ENCODE measurements at places on chromosomes 3 and 15.

DNA sequence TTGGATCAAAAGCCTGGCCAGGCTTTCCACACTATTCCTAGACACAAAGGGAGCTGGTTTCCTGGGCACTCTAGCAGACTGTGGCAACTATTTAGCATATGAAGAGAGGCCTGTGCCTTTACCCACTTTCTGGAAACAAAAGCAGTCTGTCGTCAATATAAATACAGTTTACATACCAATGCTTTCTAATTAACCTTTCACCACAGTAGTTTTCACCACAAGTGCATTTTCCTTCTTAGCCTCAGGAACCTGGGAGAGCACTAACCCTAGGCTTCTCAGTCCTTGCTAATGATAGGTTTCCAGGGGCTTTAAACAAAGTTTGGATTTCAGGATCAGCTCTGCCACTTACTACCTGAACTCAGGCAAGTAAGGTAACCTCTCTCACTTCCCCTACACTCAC lies 499.1 kb downstream of the MAGI1 start:
- no peak for DNase-seq

DNA sequence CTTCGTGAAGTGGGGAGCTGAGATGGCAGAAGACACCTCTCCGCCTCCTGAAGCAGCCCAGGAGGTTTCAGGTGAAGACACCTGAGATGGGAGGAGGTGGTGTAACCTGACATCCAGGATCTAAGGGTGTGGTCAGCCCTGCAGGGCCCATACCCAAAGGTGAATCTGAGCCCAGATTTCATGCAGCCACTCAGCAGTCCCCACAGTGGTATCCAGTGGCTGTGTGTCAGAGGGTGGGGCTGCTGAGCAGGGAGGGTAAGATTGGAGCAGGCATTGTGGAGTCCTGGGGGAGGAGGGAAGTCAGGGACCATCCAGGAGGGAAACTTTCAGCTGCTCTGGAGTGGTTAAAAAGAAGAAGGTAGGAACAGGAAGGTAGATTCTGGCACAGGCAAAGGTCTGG lies 46.0 kb upstream of the SMAD6 start:
- DNase-seq, result no peak

DNA sequence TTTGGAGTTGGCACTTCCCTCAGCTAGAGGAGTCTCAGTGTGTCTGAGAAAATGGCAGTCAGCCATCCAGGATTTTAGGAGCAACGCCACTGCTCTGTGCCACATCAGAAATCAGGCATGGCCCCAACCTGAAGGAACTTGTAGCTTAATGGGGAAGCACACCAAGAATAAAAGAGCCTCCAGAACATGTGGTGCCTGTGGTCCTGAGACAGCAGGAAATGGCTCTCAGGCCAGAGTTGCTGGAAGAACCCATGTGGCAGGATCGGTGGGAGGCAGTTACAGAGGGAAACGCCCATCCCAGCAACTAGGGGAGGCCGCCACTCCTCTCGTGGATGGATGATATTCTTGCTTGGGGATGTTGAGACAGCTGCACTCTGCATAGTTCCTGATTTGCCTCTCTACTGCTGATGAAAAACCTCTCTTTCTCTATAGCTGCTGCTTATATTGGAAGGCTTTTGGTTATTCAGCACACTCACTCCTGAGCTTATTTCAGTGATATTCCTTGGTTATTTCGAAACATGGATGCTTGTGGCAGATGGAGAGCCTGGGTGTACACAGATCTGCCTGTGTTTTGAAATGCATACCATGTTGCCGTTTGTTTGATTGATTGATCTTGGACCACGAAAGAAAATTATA lies 52.4 kb downstream of the KLHL25 start:
- DNase-seq, result no peak

DNA sequence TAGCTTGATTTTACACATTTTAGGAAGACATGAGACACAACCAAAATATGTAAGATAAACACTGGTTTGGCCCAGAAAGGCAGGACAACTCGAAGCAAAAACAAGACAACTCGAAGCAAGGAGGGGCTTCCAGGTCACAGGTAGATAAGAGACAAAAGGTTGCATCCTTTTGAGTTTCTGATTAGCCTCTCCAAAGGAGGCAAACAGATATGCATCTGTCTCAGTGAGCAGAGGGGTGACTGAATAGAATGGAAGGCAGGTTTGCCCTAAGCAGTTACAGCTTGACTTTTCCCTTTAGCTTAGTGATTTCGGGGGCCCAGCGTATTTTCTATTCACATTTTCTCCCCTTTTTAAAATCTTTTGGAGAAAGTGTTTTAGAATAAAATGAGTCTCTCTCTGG lies 74.7 kb downstream of the GLDN start:
- no peak for DNase-seq

- no peak for DNase-seq
Observed at GRCh38 chr3:82715091-82715856, 953.8 kb upstream of the GBE1 start.

DNA sequence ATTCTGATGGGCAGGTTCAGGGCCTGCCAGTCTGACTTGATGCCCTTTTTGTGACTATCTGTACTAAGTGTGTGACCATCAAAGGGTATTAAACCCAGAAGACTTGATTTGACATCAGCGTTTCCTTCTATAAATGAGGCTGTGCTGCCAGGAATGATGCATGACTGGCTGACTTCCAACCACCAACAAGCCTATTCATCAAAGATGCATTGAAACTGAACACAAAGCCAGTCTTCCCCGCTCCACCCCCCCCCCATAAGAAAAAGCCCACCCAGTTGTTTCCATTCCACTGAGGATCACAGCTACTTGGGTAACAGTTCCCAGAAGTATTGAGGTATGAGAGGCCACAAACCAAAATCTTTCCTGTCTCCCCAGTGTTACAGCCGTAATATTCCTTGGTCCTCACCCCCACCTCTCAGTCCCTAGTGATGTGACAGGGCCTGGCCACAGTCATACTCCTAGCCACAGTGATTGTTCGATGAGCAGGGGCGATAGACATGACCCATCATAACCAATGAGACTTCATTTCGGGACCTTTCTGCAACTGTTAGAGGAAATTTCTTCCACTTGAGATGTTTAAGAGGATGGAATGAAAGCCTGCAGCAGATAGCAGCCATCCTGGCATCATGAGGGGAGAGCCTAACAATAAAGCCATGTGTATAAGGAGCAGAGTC lies 22.6 kb downstream of the SH3BP5 start:
- DNase-seq, result no peak

DNA sequence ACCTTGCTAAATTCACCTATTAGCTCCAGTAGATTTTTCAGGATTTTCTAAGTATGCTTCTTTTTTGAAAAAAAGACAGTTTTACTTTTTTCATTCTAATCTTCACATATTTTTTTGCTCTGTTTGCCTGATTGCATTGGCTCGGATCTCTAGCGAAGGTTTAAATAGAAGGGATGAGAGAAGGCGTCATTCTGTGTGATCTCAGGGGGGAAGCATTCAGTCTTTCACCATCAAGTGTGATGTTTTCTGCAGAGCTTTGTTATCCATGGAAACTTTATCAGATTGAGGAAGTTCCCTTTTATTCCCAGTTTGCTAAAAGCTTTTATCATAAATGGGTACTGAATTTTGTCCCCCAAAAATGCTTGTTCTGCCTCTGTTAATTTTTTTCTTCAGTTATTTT lies 120.3 kb downstream of the LRRK1 start:
- DNase-seq, result no peak

Measured in DMS153 (cell line).